Neural progenitor cell (in vitro differentiated cells): ENCODE measurements at places on chromosomes 6 and 20. TPM values are rescaled to one million over a fixed set of nuclear protein-coding genes. Genes with fewer than 3 reads are reported as not detected.
A peak's percentile ranks its signal among the peaks of the same experiment; 100 is the strongest.

FOXC1 gene
- 0.09 and 0.45 TPM in 2 replicates for total RNA-seq

RTEL1 gene
- 6.0 and 16.7 TPM in 2 replicates for total RNA-seq

CST4 gene
- total RNA-seq, result not detected in 2 replicates

TRIM15 gene
- not detected in 2 replicates for total RNA-seq

HCRTR2 gene
- 0.06 TPM in 1 of 2 replicates, not detected in the other for total RNA-seq

FNDC11 gene
- 0.39 and 9.0 TPM in 2 replicates for total RNA-seq

TAF8 gene
- total RNA-seq, result 38.0 and 43.8 TPM in 2 replicates

DNA sequence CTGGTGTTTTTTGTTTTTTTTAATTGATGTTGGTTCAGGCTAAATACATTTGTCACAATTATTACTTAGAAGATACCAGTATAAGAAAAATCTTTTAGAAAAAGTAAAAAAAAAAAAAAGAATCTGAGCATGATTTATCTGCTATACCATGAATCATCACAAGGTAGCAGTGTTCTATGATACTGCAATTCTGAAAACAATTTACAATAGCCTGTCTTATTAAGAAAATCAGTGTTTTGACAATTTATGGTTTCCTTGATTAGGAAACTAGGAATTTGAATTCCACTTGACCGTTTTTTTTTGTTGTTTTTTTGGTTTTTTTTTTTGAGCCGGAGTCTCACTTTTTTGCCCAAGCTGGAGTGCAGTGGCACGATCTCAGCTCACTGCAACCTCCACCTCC is 9.3 kb upstream of the MAK start:
- DNase-seq, result no peak
- H3K27me3 ChIP-seq, result no peaks in the 10 kb centered on the region
- no peaks in the 10 kb centered on the region for H3K4me1 ChIP-seq
- H3K4me3 ChIP-seq, result no peak overlapping the region
- no peaks in the 10 kb centered on the region for H3K36me3 ChIP-seq

DNA sequence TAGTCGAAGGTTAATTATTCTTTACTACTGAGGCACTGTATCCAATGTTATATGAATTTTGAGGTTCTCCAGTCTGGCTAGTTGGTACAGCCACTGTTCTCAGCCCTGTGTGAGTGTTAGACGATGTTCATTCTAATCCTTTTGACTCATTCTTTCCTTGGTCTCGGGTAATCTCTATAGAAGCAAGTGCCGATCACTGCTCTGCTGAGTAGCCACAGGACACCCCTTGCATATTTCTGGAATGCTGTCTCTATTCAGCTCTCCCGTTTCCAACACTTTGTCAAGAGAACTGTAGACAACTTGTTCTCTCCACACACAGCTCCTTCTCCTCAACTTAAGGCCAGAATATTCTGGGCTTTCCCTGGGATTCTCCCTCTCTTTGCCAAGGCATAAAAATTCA is 42.4 kb upstream of the PLCB1 start:
- H3K4me3 ChIP-seq, result no peak overlapping the region
- peaks cover 7% of the 10 kb centered on the region for H3K4me1 ChIP-seq
- no peaks in the 10 kb centered on the region for H3K36me3 ChIP-seq
- H3K27ac ChIP-seq, result no peak overlapping the region
- peak; percentile 57 for DNase-seq
- no peaks in the 10 kb centered on the region for H3K27me3 ChIP-seq

- DNase-seq, result no peak
- H3K4me1 ChIP-seq, result peaks cover 22% of the 10 kb centered on the region
- H3K36me3 ChIP-seq, result no peaks in the 10 kb centered on the region
- no peak overlapping the region for H3K27ac ChIP-seq
Measured at GRCh38 chr20:6852478-6852877, 85.0 kb downstream of the BMP2 start.

- no peak for DNase-seq
- no peak overlapping the region for H3K27ac ChIP-seq
- no peak overlapping the region for H3K4me3 ChIP-seq
- peaks cover 97% of the 10 kb centered on the region for H3K27me3 ChIP-seq
- H3K36me3 ChIP-seq, result no peaks in the 10 kb centered on the region
Measured at GRCh38 chr20:23039136-23039875, 4.2 kb downstream of the SSTR4 start.

DNA sequence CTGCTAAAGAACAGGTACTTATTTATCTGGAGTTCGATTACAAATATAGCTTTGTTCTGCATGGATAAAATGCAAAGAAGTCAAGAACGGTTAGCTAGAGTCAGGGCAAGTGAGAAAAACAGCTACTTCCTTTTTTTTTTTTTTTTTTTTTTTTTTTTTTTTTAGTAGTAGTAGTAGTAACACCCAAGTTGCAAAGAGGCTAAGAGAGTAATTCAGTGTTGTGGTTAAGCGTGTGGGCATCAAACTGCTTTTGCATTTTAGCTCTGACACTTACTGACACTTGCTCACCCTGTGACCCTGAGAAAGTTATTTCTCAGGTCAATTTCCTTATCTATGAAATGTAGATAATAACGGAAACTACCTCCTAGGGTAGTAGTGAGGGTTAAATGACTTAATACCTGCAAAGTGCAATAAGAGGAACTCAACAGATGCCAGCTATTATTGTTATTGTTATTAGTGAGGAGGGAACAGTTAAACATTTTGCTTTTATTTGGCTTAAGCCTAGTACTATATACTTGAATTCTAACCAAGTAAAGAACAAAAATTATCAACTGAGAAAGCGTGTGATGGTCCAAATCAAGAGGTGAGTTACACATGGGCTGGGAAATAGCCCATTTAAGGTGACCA is 86.7 kb upstream of the BACH2 start:
- H3K4me1 ChIP-seq, result peaks cover 25% of the 10 kb centered on the region
- no peak overlapping the region for H3K27ac ChIP-seq
- no peak for DNase-seq
- H3K27me3 ChIP-seq, result no peaks in the 10 kb centered on the region
- H3K36me3 ChIP-seq, result no peaks in the 10 kb centered on the region
- H3K4me3 ChIP-seq, result no peak overlapping the region

- no peaks in the 10 kb centered on the region for H3K36me3 ChIP-seq
- no peaks in the 10 kb centered on the region for H3K27me3 ChIP-seq
- H3K4me1 ChIP-seq, result peaks cover 14% of the 10 kb centered on the region
- no peak for DNase-seq
- peak overlapping the region; percentile 96 for H3K4me3 ChIP-seq
- H3K27ac ChIP-seq, result no peak overlapping the region
Measured at GRCh38 chr6:124961464-124961776, 817 bp upstream of the RNF217 start.

- H3K4me1 ChIP-seq, result peaks cover 24% of the 10 kb centered on the region
- no peak overlapping the region for H3K4me3 ChIP-seq
- no peaks in the 10 kb centered on the region for H3K36me3 ChIP-seq
- peak; percentile 29 for DNase-seq
- H3K27ac ChIP-seq, result no peak overlapping the region
- H3K27me3 ChIP-seq, result no peaks in the 10 kb centered on the region
Measured at GRCh38 chr6:105485456-105485855, 82.6 kb upstream of the PREP start.

GRCh38 chr6:131368198-131368911 is 204.7 kb upstream of the ARG1 start:
- peak overlapping the region; percentile 41 for H3K27ac ChIP-seq
- H3K4me3 ChIP-seq, result no peak overlapping the region
- H3K4me1 ChIP-seq, result peaks cover 15% of the 10 kb centered on the region
- H3K27me3 ChIP-seq, result no peaks in the 10 kb centered on the region

GRCh38 chr6:37987559-37987958 is 168.0 kb downstream of the ZFAND3 start:
- H3K4me3 ChIP-seq, result no peak overlapping the region
- H3K4me1 ChIP-seq, result peaks cover 32% of the 10 kb centered on the region
- H3K27ac ChIP-seq, result no peak overlapping the region
- no peak for DNase-seq
- no peaks in the 10 kb centered on the region for H3K27me3 ChIP-seq

- H3K4me1 ChIP-seq, result no peaks in the 10 kb centered on the region
- H3K36me3 ChIP-seq, result no peaks in the 10 kb centered on the region
- no peaks in the 10 kb centered on the region for H3K27me3 ChIP-seq
Measured at GRCh38 chr6:105781248-105781647, 304.9 kb upstream of the PRDM1 start.

DNA sequence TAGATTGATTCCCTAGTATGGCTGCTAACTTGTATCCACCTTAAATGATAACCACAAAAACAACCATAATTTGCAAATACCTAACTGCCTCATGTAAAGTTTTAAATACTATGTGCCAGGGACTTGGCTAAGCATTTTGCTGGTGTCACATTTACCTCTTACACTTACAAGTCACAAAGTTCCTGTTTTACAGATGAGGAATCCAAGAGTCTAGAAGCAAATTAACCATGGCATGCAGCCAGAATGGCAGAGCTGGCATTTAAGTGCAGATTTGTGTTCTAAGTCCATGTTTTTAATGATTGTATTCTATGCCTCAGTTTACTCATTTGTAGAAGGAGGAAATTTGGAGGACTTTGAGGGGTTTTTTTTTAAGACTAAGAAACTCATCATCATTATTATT is 696.7 kb downstream of the PTPRT start:
- H3K27me3 ChIP-seq, result no peaks in the 10 kb centered on the region
- DNase-seq, result no peak
- H3K27ac ChIP-seq, result no peak overlapping the region
- no peaks in the 10 kb centered on the region for H3K4me1 ChIP-seq
- H3K4me3 ChIP-seq, result no peak overlapping the region
- H3K36me3 ChIP-seq, result no peaks in the 10 kb centered on the region

DNA sequence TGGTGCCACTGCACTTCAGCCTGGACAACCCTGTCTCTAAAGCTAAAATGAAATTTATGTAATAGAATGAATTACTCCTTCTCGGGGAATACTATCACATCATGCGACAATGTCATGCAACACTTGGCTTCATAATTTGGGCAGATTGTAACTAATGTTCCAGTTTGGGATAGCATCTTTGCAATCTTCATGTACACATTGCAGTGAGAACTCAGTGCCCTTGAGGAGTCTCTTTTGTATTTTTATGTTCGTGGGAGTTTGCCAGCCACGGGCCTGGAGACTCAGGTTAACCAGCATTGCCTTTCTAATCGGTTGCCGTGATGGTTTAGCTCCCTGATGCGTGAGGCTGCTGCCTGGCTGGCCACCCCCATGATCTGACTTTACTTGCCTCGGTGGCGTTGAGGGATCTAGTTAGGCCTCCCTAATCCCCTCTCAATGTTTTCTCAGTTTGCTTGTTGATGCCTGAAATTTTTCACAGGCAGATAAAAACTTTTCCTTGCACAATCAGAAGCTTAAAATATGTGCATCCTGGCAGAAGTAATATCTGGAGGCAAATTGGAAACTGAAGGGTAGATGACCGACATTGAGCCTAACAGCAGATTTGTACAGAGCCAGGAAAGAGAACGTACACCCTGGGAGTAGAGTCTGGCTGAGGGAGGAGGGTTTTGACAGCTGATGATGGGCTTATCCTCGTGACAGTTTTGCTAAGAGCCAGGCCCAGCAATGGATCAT is 2.4 kb downstream of the GMPR start:
- H3K27ac ChIP-seq, result no peak overlapping the region
- H3K4me3 ChIP-seq, result no peak overlapping the region
- peaks cover 19% of the 10 kb centered on the region for H3K4me1 ChIP-seq

DNA sequence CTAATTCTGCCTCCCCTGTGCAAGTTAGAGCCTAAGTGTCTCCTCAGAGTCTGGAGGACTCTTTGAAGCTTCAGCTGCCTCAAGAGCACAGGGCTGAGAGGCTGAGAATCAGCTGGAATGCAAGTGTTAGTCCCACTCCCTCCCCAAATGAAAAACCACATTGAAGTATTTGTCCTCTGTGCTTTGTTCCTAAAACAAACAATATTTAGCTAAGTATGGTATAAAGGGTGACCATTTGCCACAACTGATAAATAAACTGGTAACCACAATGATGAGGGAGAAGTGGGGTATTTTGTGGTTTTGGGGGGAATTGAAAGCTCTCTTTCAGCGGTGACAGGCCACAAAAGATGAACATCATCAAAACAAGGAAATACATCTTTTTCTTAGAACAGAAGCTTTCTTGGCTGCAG is 91.7 kb upstream of the HDDC2 start:
- no peak overlapping the region for H3K4me3 ChIP-seq
- H3K27me3 ChIP-seq, result no peaks in the 10 kb centered on the region
- peaks cover 6% of the 10 kb centered on the region for H3K4me1 ChIP-seq
- no peak for DNase-seq
- H3K27ac ChIP-seq, result no peak overlapping the region
